ENCODE measurements at places on chromosomes 16 and 17.

DNA sequence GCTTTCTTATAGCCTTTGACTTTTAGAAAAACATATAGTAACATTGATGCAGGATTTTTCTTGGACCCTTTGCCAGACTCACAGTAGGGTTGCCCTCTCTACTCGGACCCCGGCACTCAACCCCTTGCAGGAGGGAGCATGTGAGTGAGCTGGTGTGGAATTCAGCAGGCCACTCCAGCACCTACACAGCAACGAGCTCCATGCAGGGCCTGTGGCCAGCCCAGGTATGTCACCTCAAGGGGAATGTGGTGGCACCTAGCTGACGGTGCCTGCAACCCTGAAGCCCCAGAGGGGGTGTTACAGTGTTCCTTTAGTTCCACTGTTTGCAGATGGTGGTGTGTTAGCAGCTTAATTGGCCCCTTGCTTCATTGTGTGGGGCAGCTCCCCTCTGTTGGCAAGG, 414.9 kb downstream of the KCNJ2 start:
- no peak for DNase-seq

DNA sequence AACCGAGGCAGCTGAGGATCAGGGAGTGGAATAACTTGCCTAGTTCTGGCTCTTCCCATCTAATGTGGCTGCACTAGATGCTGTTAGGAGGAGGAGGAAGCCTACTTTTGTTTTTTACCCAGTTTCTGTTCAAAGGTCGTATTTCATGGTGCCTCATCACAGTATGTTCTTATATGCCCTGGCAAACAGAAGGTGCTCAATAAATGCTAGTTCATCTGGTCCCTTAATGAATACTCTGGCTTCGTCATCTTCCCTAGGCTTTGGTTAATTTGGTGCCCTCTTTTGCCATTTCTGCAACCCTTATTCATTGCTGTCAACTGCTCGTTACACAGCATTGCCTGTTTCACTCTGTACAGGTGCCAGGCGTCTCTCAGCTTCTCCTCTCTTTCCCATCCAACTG, 151.7 kb downstream of the WWOX start:
- no peak for DNase-seq

DNA sequence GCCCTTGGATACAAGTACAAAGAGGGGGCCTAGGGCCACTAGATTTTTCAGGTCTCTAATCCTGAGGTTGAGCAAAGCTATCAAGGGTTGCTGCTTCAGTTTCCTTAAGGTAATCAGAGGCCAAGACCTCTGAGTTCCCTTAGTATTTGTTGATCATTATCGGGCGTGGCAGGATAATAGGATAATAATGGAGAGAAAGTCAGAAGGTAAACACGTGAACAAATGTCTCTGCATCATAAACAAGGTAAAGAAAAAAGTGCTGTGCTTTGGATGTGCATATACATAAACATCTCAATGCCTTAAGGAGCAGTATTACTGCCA, 41.5 kb upstream of the YPEL2 start:
- no peak for DNase-seq

- DNase-seq, result no peak
Observed at GRCh38 chr17:62565817-62566216, 61.7 kb upstream of the MRC2 start.

- no peak for DNase-seq
Observed at GRCh38 chr16:60811657-60812056, 1224.6 kb downstream of the CDH8 start.

- no peak for DNase-seq
Observed at GRCh38 chr16:76650582-76650981, 373.4 kb downstream of the CNTNAP4 start.

- no peak for DNase-seq
Observed at GRCh38 chr16:57118461-57119084, 26.2 kb downstream of the CPNE2 start.

- no peak for DNase-seq
Observed at GRCh38 chr16:67731753-67732095, 12.6 kb upstream of the GFOD2 start.

- DNase-seq, result no peak
Observed at GRCh38 chr16:27471661-27472060, 69.7 kb downstream of the IL21R start.

DNA sequence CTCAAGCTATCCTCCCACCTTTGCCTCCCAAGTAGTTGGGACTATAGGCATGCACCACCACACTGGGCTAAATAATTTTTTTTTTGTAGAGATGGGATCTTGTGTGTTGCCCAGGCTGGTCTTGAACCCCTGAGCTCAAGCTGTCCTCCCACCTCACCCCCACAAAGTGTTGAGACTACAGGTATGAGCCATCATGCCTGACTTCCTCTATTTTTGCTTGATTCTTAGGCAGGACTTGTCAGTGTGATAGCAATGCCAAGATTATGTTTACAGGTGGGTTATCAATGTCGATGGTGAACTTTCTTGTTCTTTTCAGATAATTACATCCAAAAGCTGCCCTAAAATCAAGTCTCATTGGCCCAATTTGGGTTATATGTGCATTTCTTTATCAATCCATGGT, 96.9 kb downstream of the HS3ST4 start:
- DNase-seq, result no peak

DNA sequence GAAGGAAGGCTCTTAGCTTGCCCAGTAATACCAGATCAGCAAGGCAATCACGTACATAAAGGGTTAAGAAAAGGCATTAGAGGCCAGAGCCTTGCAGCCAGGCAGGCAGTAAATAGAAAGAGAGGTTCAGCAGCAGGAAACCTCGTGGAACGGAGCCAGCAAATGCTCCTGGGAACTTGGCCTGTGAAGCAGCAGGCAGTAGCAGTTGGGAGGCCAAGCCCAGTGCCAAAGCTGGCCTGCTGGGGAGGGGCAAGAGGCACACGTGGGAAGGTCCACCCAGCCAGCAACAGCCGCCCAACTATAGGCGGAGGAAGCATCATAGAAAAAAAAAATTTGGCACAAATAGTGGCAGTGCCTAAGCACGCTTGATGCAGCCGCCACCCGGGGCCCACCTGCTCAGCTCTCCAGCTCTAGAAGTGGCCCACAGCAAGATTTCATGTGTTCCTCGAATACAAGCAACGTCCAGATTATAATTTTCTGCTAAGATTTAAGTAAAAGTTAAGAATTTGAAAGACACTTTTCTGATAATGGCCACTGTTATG, 2339.5 kb downstream of the TP53TG3F start:
- DNase-seq, result no peak

Data from effector CD4-positive, alpha-beta T cell (primary cell).